Tibial artery (tissue), 4 donors: ENCODE measurements at places on chromosomes 1 and 21.
A peak's percentile ranks its signal among the peaks of the same experiment; 100 is the strongest.

GRCh38 chr1:43763497-43763973 lies 56.2 kb downstream of the ST3GAL3 start:
- no peaks in the 10 kb centered on the region for H3K36me3 ChIP-seq
- peak; percentile 82 for DNase-seq

DNA sequence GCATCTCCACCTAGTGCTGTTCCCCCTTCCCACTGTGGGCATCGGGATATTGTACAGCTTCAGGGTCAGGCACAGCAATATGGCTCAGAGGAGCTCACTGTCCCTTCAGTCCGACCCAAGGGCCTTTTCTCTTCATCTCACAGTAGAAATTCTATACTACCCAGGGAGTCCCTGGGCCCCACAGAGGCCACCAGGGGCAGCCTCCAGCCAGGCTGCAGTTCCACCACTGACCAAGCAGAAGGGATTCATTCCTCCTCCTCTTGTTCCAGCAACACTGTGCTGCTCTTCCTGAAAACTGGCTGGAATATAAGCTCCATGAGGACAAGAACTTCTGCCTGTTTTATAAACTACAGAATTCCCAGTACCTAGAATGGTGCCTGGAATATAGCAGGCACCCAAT lies 70.5 kb downstream of the CD34 start:
- no peak overlapping the region for H3K27ac ChIP-seq
- no peaks in the 10 kb centered on the region for H3K27me3 ChIP-seq
- no peak for DNase-seq
- no peaks in the 10 kb centered on the region for H3K36me3 ChIP-seq
- H3K4me1 ChIP-seq = peaks cover 30% of the 10 kb centered on the region
- H3K4me3 ChIP-seq = no peak overlapping the region

- DNase-seq = no peak
- H3K27me3 ChIP-seq = no peaks in the 10 kb centered on the region
- H3K27ac ChIP-seq = peak overlapping the region; percentile 94
- H3K4me1 ChIP-seq = no peaks in the 10 kb centered on the region
Observed at GRCh38 chr1:10667861-10668761, 128.3 kb downstream of the CASZ1 start.

GRCh38 chr21:27590271-27590670 lies 623.4 kb upstream of the ADAMTS5 start:
- H3K4me3 ChIP-seq = no peak overlapping the region
- no peaks in the 10 kb centered on the region for H3K27me3 ChIP-seq
- no peaks in the 10 kb centered on the region for H3K36me3 ChIP-seq
- H3K27ac ChIP-seq = no peak overlapping the region

- H3K4me1 ChIP-seq = no peaks in the 10 kb centered on the region
- no peaks in the 10 kb centered on the region for H3K36me3 ChIP-seq
- H3K4me3 ChIP-seq = no peak overlapping the region
- no peak for DNase-seq
Observed at GRCh38 chr1:112061901-112062320, 72.4 kb upstream of the KCND3 start.

- no peak overlapping the region for H3K4me3 ChIP-seq
- no peak for DNase-seq
- no peaks in the 10 kb centered on the region for H3K36me3 ChIP-seq
- no peaks in the 10 kb centered on the region for H3K27me3 ChIP-seq
- H3K27ac ChIP-seq = no peak overlapping the region
- no peaks in the 10 kb centered on the region for H3K4me1 ChIP-seq
Observed at GRCh38 chr1:81463936-81464837, 336.5 kb upstream of the ADGRL2 start.

DNA sequence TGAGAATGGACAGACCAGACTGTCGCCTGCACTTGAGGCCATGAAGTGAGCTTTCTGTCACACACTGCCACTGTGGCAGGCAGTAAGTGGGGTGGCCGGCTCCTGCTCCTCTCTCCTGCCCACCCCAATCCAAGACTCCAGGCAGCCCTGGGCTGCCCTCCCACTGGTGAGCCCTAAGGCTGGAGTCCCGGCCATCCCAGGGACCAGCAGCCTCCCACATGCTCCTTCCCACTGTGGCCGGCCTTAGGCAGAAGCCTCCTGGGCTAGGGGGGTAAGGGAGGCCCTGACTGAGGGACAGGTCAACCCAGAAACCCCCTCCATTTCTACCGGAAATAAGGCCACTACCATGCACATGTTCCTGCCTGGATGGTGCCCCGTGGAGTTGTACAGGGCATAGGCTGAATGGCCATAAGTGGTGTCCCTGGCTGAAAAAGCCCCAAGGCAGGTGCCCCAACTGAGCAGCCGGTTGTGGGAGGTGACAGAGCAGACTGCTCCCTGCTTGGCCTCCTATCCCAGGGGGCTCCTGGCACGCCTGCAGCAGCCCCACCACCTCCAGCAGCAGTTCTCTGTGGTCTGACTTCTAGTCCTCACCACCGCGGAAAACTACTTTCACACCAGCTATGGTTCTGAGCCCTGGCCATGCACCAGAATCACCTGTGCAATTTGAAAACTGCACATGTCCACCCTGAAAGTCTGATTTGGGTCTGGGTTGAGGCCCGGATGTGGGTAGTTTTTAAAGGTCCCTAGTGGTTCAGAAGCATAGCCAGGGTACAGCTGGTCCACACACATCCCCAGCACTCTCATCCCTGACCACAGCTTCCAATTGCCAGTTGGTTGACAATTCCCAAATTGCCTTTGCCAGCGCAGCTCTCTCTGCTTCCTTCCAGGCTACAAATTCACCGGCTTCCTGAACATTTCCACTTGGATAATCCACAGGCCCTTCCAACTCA lies 1.6 kb upstream of the ARTN start:
- no peak overlapping the region for H3K27ac ChIP-seq
- H3K36me3 ChIP-seq = no peaks in the 10 kb centered on the region
- H3K4me1 ChIP-seq = no peaks in the 10 kb centered on the region
- H3K27me3 ChIP-seq = peaks cover 13% of the 10 kb centered on the region
- DNase-seq = no peak
- H3K4me3 ChIP-seq = no peak overlapping the region
